Gastroesophageal sphincter (tissue), 4 donors: ENCODE measurements at places on chromosomes 11 and 22.

DNA sequence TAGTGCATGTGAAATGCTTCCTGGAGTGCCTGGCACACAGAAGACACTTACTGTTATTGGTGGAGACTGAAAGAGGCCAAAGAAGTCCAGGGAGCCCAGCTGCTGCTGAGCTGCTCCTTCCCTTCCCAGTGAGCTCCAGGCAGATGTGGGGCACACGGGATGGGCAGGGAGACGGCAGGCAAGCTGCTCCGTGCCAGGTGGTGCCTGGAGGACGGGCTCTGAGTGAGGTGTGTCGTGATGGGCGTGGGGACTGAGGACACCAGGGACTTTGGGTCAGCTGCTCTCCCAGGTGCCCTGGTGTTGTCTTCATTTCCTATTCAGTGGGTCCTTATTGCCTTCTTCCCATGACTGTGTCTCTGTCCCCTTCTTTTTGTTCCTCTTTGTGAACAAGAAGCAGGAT, 19.5 kb downstream of the TAB1 start:
- no peak overlapping the region for H3K4me3 ChIP-seq
- no peak for ATAC-seq
- no peaks in the 10 kb centered on the region for H3K4me1 ChIP-seq
- H3K27me3 ChIP-seq = no peaks in the 10 kb centered on the region
- H3K27ac ChIP-seq = no peak overlapping the region
- peaks cover 94% of the 10 kb centered on the region for H3K36me3 ChIP-seq

DNA sequence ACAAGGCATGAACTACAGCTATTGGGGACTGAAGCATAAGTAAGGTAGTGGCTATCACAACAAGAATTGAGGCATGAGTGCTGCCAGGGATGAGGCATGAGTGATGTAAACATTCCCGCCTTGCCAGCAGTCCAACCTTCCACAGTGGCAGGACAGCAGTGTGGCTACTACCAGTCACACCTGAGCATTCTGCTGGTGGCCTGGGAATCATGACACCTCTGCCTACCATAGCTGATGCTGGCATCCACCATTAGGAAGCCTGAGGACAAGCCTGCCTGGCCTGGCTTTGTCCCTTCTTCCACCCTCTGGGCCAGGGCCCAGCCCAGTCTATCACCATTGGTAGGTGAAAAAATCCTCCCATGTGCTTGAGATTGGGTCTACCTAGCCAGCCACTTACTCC, 712.8 kb upstream of the CCDC90B start:
- no peak overlapping the region for H3K4me3 ChIP-seq
- H3K4me1 ChIP-seq = no peaks in the 10 kb centered on the region
- no peaks in the 10 kb centered on the region for H3K27me3 ChIP-seq
- H3K36me3 ChIP-seq = no peaks in the 10 kb centered on the region
- H3K27ac ChIP-seq = no peak overlapping the region

DNA sequence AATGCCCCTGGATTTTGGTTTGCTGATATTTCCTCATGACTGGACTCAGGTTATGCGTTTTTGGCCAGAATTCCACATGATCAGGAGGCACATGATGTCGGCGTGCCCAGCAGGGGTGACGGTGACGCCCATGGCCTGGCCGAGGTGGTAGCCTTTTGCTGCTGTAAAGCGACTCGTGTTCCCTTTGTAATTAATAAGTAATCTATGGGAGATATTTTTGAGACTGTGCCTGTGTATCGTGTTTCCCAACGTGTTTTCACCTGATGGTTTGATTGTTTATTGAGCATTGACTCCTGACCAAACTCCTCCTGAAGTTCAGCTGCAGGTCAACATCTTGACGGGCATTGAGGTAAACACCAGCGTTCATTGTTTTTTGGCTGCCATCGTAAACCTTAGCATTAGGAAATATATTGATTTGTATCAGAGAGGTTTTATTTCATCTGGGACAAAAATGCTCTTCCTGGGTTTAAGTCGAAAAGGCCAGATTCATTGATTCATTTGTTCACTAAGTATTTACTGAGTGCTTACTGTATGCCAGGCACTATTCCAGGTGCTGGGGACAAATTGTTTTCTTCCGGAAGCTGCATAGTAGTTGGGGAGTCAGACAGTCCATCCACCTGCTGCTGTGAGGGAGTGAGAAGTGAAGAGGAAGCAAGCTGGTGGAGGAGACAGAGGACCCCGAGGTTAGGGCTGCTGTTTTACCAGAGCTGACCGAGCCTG, 23.6 kb downstream of the DCPS start:
- H3K36me3 ChIP-seq = no peaks in the 10 kb centered on the region
- H3K27ac ChIP-seq = no peak overlapping the region
- no peak for ATAC-seq
- H3K4me1 ChIP-seq = no peaks in the 10 kb centered on the region
- no peak overlapping the region for H3K4me3 ChIP-seq

DNA sequence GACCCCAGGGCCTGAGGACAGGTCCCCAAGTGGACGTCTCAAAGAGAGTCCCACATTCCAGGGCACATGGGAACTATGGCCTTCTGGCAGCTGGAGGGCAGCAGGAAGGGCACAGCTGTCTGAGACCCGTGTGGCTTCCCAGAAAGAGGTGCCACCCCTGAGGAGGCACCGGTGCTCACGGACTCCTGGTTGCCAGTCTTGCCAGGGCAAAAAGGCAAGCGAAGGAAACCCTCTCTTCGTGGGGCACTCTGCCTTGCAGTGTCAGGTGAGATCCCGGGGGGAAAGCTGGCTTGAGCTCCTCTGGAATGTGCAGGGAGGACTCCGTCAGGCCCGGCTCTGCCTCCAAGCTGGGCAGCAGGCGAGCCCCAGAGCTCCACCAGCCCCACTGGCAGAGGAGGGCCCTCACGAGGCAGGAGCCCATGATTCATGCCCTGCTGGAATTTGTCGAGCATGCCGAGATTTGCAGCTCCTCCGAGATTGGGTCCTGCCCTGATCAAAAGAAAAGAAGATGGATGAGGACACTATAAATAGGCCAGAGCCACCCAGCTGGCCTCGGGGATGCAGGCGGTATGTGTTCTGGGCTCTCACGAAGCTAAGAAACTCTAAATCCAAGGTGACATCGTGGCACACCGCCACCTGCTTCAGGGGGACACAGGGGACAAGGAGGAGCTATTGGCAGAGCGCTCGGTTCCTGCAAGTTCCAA, 9.9 kb upstream of the CELSR1 start:
- ATAC-seq = peak; percentile 80
- H3K4me3 ChIP-seq = no peak overlapping the region
- peak overlapping the region; percentile 92 for H3K27ac ChIP-seq

GRCh38 chr11:126307706-126308105, 3.8 kb downstream of the DCPS start:
- ATAC-seq = no peak
- H3K4me1 ChIP-seq = peaks cover 13% of the 10 kb centered on the region
- peaks cover 25% of the 10 kb centered on the region for H3K36me3 ChIP-seq
- H3K27ac ChIP-seq = no peak overlapping the region
- H3K4me3 ChIP-seq = no peak overlapping the region

GRCh38 chr11:20157728-20158127, 2.5 kb downstream of the DBX1 start:
- H3K27me3 ChIP-seq = peaks cover 97% of the 10 kb centered on the region
- H3K4me1 ChIP-seq = peaks cover 33% of the 10 kb centered on the region
- no peaks in the 10 kb centered on the region for H3K36me3 ChIP-seq
- no peak for ATAC-seq
- no peak overlapping the region for H3K27ac ChIP-seq
- no peak overlapping the region for H3K4me3 ChIP-seq

DNA sequence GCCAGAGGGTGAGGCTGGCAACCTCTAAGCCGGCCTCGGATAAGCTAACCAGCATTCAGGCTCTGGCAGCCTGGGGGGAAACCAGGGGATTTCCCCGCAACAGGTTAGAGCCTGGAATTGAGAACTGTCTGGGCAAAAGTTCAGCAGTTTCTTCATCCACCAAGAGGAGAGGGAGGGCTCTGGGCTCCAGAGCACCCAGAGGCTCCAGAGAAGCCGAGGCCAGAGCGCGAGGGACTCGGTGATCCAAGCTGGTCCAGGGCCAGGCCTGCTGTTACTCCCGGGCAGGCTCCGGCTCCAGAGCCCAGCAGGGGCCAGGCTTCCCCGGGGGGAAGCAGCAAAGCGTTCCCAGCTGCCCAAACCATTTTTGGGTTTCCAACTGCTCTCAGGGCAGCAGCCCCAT, 13.3 kb upstream of the SH3BP1 start:
- H3K4me3 ChIP-seq = no peak overlapping the region
- peaks cover 49% of the 10 kb centered on the region for H3K4me1 ChIP-seq
- no peaks in the 10 kb centered on the region for H3K27me3 ChIP-seq
- peaks cover 83% of the 10 kb centered on the region for H3K36me3 ChIP-seq

GRCh38 chr11:127003260-127003981, 2.9 kb upstream of the KIRREL3 start:
- peaks cover 29% of the 10 kb centered on the region for H3K4me1 ChIP-seq
- H3K27me3 ChIP-seq = peaks cover 98% of the 10 kb centered on the region
- H3K27ac ChIP-seq = no peak overlapping the region

DNA sequence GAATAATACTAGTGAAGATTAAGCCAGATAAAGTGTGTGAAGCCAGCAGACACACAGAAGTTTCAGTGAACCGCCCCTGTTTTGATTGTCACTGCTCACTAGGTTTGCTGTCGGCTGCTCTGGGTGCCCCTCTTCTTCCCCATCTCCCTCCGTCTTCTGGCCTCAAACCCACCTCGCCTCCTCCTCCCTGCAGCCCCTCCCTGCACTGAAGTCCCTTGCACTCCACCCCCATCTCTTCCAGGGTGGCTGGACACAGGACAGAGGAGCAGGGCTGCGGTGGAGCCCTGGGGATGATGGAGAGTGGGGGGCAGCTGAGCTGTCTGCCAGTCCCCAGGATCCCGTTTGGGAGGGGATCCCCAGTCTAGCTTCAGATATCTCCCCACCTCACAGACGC, 53.5 kb downstream of the CYTH4 start:
- no peak overlapping the region for H3K4me3 ChIP-seq
- no peaks in the 10 kb centered on the region for H3K36me3 ChIP-seq
- H3K4me1 ChIP-seq = no peaks in the 10 kb centered on the region
- H3K27ac ChIP-seq = no peak overlapping the region

- ATAC-seq = no peak
- no peaks in the 10 kb centered on the region for H3K4me1 ChIP-seq
- H3K4me3 ChIP-seq = no peak overlapping the region
- no peaks in the 10 kb centered on the region for H3K27me3 ChIP-seq
Measured at GRCh38 chr11:78292109-78292803, 103.5 kb downstream of the USP35 start.

DNA sequence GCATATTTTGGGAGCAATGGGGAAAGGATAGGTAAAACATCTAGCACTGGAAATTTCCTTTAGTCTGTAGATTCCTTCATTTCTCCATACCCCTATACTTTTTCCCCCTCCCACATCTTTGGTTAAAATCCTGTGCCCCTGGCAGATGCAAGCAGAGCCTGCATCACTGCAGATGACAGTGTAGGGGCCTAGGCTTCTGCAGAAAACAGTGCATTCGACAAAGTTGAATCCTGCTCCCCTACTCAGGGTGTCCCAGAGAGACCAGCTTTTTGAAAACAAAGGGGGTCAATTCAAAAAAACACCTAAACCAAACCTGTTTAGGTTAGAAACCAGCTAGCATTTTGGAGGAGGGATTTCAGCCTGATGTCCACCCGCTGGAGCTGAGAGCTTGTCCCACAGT, 43.8 kb upstream of the BLID start:
- peaks cover 26% of the 10 kb centered on the region for H3K4me1 ChIP-seq
- peak overlapping the region; percentile 78 for H3K27ac ChIP-seq
- H3K27me3 ChIP-seq = no peaks in the 10 kb centered on the region
- no peak for ATAC-seq

GRCh38 chr11:116733969-116734508, 38.7 kb downstream of the BUD13 start:
- no peaks in the 10 kb centered on the region for H3K4me1 ChIP-seq
- no peak overlapping the region for H3K27ac ChIP-seq
- peaks cover 34% of the 10 kb centered on the region for H3K27me3 ChIP-seq
- no peak overlapping the region for H3K4me3 ChIP-seq
- H3K36me3 ChIP-seq = no peaks in the 10 kb centered on the region

DNA sequence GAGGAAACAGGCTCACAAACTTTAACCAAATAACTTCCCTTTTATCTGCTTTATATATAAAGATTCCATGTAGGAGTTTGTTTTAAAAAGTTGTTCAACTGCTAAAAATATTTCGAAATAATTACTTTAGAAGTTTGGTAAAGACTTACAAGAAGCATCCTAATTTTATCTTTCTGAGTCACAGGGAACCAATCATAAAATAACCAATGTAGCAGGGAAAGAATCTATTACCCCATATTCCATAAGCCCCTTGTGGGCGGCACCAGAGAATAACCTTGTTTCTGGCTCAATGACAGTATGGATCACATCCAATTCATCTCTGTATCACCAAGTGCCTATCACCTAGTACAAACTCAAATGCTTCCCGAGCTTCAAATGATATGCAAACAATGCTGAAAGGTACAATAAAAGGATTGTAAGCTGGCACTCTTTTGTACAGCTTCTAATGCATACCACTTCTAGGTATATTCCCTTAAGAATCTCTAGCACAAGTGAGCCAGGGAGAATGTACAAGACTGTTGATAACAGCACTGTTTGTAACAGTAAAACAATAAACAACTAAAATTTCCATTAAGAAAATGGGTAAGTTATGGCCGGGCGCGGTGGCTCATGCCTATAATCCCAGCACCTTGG, 158.4 kb downstream of the ATG16L2 start:
- no peak overlapping the region for H3K4me3 ChIP-seq
- H3K27ac ChIP-seq = no peak overlapping the region
- H3K27me3 ChIP-seq = no peaks in the 10 kb centered on the region
- H3K4me1 ChIP-seq = no peaks in the 10 kb centered on the region

- H3K27ac ChIP-seq = peak overlapping the region; percentile 78
- peaks cover 38% of the 10 kb centered on the region for H3K36me3 ChIP-seq
- H3K27me3 ChIP-seq = peaks cover 36% of the 10 kb centered on the region
- peaks cover 30% of the 10 kb centered on the region for H3K4me1 ChIP-seq
- ATAC-seq = peak; percentile 52
Measured at GRCh38 chr11:61955422-61956135, 5.4 kb downstream of the BEST1 start.

DNA sequence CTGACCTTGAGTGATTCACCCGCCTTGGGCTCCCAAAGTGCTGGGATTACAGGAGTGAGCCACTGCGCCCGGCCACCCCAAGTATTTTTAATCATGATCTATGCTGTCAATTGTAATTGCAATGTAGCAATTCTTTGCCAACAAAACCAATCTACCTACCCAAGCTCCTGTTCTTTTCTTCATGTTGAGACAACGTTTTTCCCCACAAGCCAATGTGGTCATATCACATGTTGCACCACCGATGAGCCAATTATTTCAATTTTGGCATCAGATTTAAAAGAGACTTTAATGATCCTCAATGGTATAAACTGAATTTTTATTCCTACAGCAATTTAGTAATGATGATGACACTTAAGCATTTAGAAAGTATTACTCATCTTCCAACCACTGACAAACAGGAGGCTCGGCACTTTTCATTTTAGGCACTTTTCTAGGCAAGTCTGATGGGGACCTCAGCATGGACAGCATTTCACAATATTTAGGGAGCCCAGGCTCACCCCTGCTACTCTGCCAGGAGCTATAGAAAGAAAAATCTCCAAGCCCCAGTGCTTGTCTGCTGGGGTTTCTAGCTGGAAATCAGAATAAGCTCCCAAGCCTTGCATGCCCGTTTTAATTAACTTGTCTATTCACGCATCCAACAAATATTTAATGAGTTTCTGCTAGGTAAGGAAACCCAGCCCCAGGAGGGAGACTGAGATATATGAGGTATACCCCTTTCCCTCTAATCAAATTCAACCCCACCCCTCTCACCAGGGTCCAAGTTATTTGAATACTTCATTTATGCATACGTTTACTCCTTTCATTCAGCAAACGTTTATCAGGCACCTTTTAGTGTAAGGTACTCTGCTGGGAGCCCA, 291.4 kb downstream of the ST3GAL4 start:
- no peaks in the 10 kb centered on the region for H3K36me3 ChIP-seq
- peaks cover 10% of the 10 kb centered on the region for H3K27me3 ChIP-seq
- no peak for ATAC-seq
- H3K4me1 ChIP-seq = no peaks in the 10 kb centered on the region
